ENCODE measurements at places on chromosomes 7 and 10.

DNA sequence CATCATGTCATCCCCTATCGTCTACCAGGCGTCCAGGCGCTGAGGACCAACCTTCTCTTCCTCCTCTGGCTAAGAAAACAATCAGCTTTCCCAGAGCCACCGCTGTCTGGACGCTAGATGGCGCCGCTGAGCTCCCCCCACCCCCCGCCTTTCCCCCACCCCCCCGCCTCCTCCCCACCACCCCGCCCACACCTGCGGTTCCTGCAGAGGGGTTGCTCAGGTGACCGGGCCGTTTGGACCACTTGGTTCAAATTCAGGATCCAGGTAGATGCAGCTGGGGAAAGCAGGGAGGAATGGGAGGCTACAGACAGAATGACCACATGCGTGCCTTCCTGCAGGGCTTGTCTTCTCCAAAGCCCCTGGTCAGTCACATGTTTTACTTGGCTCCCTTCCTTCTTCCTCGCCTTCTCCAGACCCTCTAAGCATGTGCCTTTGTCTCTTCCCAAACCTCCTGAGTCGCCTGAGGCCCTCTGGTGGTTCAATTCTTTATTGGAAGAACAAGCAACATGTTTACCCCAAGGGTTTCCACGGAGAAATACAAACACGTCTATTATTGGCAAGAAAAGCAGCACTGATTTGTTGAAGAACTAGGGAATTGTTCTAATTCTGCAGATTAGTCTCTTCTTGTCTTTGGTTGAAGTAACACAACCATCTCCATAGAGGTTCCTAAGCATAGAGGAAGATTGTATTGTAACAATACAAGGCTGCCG lies 24.7 kb downstream of the AOC1 start:
- DNase-seq, result peak; percentile 24

DNA sequence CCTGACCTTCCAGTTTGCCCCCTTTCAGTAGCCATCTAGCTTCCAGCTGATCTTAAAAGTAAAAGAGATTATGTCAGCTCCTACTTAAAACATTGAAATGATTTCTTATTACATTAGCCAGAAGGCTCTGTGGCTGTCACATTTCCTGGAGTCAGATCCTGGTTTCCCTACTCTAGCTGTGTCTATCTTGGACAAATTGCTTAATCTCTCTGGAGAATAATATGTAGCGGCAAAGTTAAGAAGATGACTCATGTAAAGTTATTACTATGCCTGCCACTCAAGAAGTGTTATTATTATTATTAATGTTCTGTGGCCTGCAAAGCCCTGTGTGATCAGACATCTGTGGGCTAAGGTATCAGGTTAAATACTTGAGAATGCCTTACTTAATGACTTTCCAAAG lies 107.2 kb downstream of the RUNDC3B start:
- no peak for DNase-seq

DNA sequence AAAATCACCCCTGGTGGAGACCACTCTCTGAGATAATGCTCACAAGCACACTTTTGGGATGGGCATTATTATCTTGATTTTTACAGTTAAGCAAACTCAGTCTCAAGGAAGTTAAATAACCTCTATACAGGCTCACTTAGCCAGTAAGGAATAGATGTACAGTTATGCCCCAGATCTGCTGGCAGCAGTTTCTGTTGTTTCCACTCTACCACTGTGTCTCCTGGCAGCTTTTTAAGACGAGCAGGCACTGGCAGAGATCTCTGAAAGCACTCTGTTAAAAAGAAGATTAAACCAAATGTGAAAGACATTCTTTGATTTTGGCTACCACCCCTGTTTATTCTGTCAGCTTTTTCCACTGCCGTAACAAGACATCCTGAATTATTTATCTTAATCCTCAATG lies 73.2 kb downstream of the SRI start:
- no peak for DNase-seq

DNA sequence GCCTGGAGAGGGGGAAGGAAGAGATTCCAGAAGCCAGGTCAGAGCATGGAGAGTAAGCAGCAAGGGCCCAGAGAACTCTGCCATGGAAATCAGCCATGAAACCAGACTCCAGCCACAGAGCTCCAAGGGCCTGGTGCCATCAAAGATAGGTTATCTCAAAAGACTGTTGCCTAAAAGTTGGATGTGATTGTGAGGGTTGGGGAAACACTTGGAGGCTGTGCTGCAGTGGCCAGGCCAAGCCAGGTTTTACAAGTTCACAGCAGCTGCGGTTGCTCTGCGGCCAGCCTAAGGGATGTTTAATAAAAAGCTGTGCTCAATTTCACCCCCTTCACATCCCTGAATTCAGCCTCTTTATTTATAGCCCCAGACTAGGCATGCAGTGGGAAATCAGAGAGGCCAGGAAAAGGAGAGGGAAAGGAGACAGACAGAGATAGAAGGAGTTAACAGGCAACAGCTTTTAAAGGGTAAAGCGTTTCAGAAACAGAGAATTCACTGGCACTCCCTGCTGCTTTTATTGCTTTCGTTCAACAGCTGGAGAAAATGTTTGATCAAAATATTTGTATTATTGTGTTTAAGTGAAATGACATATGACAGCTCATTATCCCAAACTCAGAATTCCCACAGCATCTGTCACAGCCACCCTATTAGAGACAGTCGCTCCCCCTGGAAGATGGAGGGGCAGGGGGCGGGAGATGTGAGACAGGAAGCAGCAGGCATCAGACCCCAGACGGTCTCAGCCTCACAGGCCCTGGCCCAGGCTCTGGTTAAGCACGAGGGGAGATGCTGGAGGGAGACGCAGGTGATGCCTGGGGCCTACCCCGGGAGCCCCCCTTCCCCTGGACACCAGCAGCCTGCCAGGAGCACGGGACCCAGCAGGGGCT lies 140.1 kb downstream of the GLI3 start:
- no peak for DNase-seq

DNA sequence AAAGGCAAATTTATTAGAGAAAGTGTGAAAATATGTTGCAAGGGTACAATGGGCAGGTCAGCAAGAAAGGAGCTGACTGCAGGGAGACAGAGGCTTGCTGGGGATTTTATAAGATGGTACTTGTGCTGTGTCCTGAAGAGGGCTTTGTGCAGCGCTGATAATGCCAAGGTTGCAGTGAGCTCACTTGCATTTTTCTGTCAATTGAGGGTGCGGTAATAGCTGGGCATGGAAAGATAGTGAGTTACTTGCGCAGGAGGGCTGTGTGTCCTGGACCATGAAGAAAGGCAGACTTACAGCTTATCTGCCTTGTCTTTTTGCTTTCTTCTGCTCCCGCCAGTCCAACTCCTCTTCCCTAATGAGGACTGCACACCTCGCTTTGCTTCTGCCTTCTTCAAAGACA lies 12.5 kb downstream of the CDC123 start:
- DNase-seq, result no peak

DNA sequence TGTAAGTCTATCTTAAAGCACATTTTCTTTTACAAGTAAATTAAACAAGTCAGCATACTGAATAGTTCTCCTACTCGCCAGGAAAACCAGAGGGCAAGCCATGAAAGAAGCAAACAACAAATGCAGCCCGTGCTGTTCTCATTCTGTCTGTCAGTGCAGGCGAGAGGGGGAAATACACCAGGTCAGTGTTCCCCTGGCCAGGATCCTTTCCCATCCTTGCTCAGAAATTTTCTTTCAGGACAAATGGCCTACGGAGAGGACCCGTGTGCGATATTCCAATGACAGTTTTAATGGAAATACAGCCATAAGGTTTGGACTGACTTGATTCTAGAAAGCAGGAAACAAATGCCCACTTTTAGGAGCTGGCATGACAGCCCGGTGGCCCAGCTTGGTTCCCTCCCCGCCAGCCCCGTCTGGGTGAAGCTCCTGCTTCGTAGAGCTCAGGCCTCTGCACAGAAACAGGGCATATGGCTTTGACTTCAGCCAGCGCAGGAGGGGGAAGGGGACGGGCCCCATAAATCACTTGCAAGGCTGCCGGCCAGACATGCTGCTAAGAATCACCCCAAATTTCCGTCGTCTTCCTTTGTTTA lies 67.8 kb downstream of the FRMD4A start:
- DNase-seq, result no peak

DNA sequence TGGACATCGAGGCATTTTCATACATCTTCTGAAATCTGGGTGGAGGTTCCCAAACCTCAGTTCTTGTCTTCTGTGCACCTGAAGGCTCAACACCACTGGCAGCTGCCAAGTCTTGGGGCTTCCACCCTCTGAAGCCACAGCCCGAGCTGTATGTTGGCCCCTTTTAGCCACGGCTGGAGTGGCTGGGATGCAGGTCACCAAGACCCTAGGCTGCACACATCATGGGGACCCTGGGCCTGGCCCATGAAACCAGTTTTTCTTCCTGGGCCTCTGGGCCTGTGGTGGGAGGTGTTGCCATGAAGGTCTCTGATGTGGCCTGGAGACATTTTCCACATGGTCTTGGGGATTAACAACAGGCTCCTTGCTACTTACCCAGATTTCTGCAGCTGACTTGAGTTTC lies 62.1 kb downstream of the INPP5A start:
- DNase-seq, result no peak

- DNase-seq, result no peak
These were observed 644.4 kb downstream of the KCNMA1 start for GRCh38 chr10:76993213-76993612.

DNA sequence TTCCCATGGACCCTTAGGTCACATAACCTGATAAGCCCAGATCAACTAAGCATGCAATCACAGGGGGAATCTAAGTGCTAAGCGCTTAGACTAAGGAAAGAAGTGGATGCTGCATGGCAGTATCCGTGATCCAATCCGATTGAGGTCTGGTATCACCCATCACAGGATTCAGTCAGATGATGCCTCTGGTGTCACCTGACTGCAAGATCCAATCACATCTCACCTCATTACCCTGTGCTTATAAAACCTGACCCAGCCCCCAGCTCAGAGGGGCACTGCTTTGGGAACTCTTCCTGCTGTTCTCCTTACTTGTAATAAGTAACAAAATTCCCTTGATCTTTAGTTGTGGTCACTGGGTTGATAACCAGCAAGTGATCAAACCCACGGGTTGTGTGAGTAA lies 84.7 kb upstream of the TMEM168 start:
- no peak for DNase-seq

GRCh38 chr10:14578060-14578952 lies 196.4 kb downstream of the FAM107B start:
- DNase-seq, result no peak

DNA sequence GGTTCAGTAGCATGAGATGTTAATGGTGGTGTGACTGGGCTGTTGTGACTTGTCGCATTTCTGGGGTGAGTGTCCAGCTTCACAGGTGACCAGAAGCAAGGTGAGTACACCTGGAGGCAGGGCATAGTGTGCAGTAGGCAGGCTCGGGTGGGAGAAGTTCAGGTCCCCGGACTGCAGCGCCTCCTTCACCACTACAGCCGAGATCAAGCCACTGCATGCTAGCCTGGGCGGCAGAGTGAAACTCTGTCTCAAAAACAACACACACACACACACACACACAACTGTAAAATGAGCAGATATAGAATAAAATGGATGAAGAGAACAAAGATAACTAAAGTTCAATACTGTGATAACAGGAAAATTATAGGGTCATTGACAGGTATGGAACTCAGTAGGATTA lies 11.1 kb upstream of the PARD3 start:
- DNase-seq, result no peak

- DNase-seq, result no peak
These were observed 65.6 kb downstream of the WIPF3 start for GRCh38 chr7:29871787-29872398.

DNA sequence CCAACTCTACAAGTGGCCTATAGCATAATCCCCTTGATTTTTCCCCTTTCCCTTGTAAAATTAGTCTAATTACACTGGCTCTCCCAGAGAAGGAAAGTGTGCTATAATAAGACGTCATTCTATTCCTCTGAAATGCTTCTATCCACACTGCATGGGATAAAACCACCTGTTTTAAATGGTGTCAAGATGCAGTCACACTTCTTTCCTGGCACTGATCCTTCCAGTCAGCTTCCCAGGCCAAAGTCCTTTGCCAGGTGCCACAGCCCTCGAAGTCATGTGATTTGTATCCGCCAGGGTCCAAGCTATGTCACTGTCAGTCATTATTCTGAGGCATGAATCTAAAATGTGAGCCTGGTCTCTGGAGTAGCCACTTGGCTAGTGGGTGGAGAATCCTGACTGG lies 169.0 kb upstream of the KIAA1217 start:
- DNase-seq, result no peak

GRCh38 chr10:113412161-113412560 lies 140.7 kb upstream of the HABP2 start:
- DNase-seq, result no peak

- DNase-seq, result no peak
These were observed 15.6 kb downstream of the LAT2 start for GRCh38 chr7:74225400-74225799.

GRCh38 chr7:27151931-27152815 lies at the start of gene HOXA3:
TSS of gene HOXA3 (minus strand) at chr7:27152583. CDS start at chr7:27110640, 41,943 bp downstream.
- DNase-seq, result no peak

DNA sequence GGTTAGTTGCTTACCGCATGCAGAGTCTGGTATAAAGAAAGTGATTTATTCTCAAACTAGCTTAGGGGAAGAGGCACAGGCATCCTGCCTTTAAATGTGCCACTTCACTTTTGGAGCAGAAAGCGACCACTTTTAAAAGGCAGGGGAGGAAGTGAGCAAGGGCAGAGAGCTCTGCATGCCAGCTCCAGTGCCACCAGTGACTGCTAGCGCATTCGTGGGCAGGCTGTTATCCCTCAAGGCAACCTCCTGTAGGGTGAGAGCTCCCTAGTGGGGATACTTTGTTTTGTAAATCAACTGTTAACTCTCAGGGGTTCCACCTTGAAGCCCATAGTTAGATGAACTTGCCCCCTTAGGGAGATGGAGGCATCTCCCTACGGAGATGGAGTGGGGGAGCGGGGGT lies 29.4 kb upstream of the GRB10 start:
- DNase-seq, result no peak

GRCh38 chr10:119246862-119247549 lies 39.6 kb downstream of the GRK5 start:
- DNase-seq, result no peak

DNA sequence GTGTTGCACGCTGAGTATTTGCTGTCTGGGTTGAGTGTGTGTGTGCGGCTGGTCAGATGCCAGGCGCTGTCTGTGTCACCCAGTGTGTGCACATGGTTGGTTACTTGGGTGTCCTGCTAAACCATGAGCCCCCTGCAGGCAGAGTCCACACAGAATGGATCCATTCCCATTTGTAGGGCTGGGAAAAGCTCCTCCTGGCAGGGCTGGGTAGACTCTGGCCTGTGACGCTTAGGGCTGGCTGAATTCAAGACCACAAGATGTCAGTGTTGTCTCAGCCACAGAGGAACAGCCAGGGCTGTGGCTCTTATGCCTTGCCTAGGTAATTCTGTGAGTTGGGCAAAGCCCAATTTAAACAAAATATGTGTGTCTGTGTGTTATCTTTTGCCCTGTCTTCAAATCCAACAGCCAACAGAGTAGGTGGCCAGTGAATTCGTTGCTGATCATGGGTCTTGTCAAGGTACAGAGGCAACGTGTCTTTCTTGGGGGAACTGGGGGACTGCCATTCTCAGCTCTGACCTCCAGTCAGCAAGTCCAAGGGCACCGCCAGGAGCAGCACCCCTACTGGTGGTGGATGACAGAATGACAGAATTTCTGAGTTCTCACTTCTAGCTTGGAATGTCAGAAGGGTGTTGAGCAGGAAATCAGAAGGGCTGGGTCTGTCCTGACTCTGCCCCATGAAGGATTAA lies 285.1 kb downstream of the CCSER2 start:
- no peak for DNase-seq

- DNase-seq, result peak; percentile 90
These were observed 11.8 kb upstream of the ACBD5 start for GRCh38 chr10:27252267-27253000.

Data from activated T-cell treated with anti-CD3 and anti-CD28 coated beads for 48 hours (primary cell).